ENCODE measurements at places on chromosomes 3 and 15.

GRCh38 chr3:45434996-45435395 is 46.6 kb downstream of the LARS2 start:
- no peaks in the 10 kb centered on the region for H3K36me3 ChIP-seq
- no peak overlapping the region for H3K4me3 ChIP-seq
- H3K27me3 ChIP-seq = no peaks in the 10 kb centered on the region
- DNase-seq = no peak
- H3K4me1 ChIP-seq = no peaks in the 10 kb centered on the region

- H3K4me3 ChIP-seq = no peak overlapping the region
- no peaks in the 10 kb centered on the region for H3K27me3 ChIP-seq
- DNase-seq = no peak
- no peaks in the 10 kb centered on the region for H3K36me3 ChIP-seq
Observed at GRCh38 chr3:149860881-149861280, 47.9 kb downstream of the RNF13 start.

DNA sequence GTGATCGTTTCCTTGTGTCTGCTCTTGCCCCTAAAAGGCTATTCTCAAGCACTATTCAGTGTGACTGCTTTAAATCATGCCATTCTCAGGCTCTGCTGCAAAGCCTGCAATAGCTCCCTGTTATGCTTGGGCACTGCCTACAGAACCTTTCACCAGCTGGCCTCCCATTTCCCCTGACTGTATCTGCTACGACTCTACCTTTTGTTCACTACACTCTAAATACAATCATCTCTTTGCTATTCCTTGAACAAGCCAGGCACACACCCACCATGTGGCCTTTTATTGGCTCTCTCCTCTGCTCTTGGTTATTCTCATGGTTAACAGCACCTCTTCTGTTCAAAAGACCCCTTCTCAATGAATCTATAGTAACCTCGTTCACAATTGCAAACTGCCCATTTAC is 29.6 kb upstream of the FNDC3B start:
- H3K27me3 ChIP-seq = no peaks in the 10 kb centered on the region
- no peak overlapping the region for H3K4me3 ChIP-seq
- DNase-seq = no peak

DNA sequence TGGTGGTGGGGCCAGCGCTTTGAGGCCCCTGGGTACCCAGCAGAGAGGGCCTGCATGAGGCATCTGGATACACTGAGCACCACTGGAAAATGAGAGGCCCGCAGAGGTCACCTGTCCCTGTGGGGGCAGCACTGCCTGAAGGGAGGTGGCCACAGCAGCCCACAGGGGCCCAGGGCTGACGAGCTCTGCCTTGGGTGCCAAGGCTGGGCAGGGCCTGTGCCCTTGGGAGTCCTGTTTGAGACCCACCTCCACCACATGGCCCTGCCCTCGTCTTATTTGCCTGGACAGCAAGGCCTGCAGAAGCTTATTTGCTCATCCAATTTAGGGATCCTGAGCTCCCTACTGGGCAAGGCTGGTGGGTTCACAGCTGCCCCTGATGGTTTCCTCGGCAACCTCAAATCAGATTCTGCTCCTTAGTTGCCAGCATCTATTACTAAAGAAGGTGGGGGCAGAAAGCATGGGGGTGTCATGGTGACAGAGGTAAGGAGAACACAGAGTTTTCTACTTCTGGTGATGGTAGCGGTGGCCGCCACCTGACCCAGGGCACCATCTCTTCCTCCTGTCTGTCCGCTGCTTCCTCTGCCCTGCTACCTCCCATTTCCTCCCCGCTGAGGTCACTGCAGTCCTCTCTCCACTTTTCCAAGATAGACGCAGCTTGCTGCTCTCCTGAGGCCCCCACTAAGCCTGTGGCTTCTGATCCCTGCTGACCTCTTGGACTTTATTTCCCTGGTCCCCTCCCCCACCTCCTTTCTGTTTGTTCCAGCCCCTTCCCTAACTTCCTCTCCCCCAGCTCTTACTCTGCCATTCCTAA is 62.9 kb downstream of the HMCES start:
- H3K36me3 ChIP-seq = no peaks in the 10 kb centered on the region
- H3K4me1 ChIP-seq = peaks cover 10% of the 10 kb centered on the region
- no peak overlapping the region for H3K4me3 ChIP-seq
- no peak for DNase-seq

DNA sequence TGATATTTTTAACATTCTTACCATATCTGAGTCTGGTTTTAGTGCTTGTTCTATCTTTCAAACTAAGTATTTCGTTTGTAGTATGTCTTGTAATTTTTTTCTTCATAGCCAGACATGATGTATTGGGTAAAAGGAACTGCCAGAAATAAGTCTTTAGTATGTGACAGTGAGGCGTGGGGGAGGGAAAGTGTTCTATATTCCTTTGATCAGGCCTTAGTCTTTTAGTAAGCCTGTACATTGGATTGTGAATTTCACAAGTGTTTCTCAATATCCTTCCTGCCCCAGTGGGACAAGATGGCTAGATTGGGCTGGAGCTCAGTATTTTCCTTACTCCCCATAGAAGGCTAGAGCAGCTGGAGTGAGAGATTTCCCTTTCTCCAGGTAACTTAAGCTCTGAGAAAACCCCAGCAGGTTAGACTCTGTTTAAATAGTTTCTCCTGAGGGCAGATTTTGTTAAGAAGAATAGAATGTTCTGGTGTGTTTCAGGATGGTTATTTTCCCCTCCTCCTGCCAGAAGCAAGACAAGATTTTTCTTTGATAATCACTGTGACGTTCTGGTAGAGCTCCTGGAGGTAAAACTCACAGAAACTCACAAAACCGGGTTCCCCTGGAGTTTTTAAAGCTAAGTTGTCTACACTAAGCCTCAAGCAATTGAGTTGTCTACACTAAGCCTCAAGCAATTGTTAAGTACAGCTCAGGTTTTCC is 140.7 kb upstream of the ARPP21 start:
- no peaks in the 10 kb centered on the region for H3K27me3 ChIP-seq
- H3K36me3 ChIP-seq = no peaks in the 10 kb centered on the region
- H3K4me3 ChIP-seq = no peak overlapping the region
- no peak overlapping the region for H3K27ac ChIP-seq
- no peak for DNase-seq
- no peaks in the 10 kb centered on the region for H3K4me1 ChIP-seq

- H3K27me3 ChIP-seq = no peaks in the 10 kb centered on the region
- H3K4me1 ChIP-seq = no peaks in the 10 kb centered on the region
- H3K36me3 ChIP-seq = no peaks in the 10 kb centered on the region
- H3K4me3 ChIP-seq = no peak overlapping the region
Observed at GRCh38 chr3:121063628-121064027, 155.6 kb downstream of the STXBP5L start.

- no peak for DNase-seq
- no peaks in the 10 kb centered on the region for H3K27me3 ChIP-seq
- no peak overlapping the region for H3K27ac ChIP-seq
- no peaks in the 10 kb centered on the region for H3K4me1 ChIP-seq
- H3K4me3 ChIP-seq = no peak overlapping the region
Observed at GRCh38 chr3:64617610-64618009, 70.2 kb downstream of the ADAMTS9 start.

DNA sequence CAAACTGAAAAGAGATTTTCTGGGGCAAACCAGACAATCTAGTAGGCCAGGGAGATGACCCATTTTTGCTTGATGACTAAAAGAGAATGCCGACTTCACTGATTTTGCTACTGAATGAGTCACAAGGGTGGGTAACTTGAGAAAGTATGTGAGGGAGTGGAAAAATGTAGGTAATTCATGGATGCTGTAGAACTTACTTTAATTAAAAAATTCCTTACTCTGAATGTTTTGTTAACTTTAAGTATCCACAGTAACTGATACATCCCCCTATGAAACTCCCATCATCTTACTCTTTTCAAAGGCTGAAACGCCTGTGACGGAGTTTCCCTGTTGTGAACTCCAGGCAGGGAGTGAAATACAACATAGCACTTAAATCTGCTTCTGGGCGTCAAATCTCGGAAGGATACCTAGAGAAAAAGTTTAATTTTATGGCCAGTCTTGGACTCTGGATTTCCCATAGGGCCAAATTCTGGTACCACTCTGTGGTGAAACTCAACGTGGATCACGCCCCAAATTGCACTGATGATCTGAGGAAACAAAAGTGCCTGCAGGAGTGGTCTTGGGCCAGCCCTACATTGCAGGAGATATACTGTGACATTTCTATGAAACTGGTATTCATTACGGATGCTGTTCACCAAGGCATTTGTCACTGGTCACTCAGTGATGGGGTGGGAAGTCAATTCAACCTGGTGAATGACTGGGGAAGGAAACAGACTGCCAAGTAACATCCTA is 24.0 kb downstream of the GOLIM4 start:
- H3K4me1 ChIP-seq = no peaks in the 10 kb centered on the region
- H3K36me3 ChIP-seq = no peaks in the 10 kb centered on the region
- no peak overlapping the region for H3K4me3 ChIP-seq
- H3K27me3 ChIP-seq = no peaks in the 10 kb centered on the region
- no peak overlapping the region for H3K27ac ChIP-seq

DNA sequence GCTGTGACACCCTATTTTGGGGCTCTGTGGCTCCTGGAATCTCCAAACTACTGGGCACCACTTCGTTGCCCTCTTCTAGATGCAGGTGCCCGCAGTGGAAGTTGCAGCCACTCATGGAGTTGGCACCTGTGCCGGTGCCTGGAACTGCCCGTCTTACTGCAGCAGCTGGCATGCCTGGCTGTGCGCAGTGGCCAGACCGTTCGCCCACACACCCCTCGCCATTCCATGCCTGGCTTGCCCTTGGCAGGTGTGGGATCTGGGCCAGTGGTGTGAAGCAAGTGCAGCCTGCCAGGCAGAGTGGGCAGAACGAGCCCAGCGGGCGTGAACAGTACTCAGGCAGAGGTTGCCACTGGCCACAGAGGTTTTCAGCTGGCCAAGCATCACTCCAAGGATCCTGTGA is 1286.7 kb downstream of the ROBO1 start:
- no peak overlapping the region for H3K4me3 ChIP-seq
- H3K4me1 ChIP-seq = no peaks in the 10 kb centered on the region

DNA sequence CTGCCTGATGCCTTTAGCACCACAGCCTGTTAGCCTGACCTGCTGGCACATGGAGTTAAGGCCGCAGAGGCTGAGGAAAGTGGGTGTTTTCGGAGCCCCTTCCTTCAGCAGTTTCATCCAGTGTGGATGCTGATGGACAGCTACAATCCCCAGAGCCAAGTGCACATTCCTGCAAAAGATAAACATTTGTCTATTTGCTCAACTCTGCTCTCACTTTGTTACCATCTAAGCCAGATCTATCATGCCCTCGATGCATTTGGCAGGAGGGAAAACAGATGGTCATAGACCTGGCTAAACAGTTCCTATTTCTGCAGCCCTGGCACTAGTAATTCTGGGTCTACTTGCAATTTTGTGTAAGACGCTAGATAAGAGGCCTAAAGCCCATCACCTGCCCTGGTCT is 312.9 kb upstream of the RASGRP1 start:
- no peak overlapping the region for H3K27ac ChIP-seq
- no peak overlapping the region for H3K4me3 ChIP-seq
- DNase-seq = no peak
- no peaks in the 10 kb centered on the region for H3K4me1 ChIP-seq

DNA sequence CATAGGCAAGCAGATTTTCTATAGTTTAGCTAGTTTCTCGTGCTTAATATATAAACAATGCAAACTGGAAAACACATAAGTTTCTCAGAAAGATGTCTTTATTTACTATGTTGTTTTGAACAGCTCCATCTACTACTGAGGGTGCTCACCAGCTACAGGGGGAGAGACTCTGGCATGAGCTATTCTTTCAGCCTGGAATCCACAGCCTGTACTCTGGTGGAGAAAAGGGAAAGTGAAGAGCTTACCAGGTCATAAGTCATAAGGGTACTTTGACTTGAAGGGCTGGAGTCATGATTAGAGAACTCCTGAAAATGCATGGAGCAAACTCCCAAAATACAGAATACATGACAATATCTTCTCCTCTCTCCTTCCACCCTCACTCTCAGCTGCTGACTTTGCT is 4.4 kb upstream of the AVEN start:
- peaks cover 8% of the 10 kb centered on the region for H3K4me1 ChIP-seq
- H3K4me3 ChIP-seq = no peak overlapping the region
- no peaks in the 10 kb centered on the region for H3K27me3 ChIP-seq
- H3K36me3 ChIP-seq = no peaks in the 10 kb centered on the region
- no peak for DNase-seq

DNA sequence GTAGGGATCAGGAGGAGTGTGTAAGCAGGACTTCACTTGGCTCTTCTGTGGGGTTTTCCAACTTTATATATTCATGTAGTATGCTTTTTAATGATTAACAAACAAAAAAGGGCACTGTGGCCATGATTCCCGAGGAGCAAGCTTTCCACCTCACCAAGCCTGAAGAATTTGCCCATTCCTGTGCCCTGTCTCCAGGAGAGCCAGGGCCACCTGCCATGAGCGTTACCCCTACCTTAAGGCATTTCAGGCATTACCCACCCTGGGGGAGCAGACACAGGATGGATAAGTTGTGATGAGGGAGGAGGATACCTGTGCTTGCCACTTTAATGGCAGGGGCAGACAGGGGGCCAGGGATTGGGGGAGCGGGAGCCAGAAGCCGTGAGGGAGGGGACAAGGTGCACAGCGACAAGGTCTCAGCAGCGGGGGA is 3.0 kb downstream of the TRPM1 start:
- H3K4me3 ChIP-seq = no peak overlapping the region
- no peaks in the 10 kb centered on the region for H3K4me1 ChIP-seq
- H3K36me3 ChIP-seq = no peaks in the 10 kb centered on the region

All from CD4-positive, alpha-beta memory T cell (primary cell).